ENCODE measurements at places on chromosomes 7 and 10.

- DNase-seq = no peak
Observed at GRCh38 chr10:7403620-7404019, 7.2 kb downstream of the SFMBT2 start.

- DNase-seq = no peak
Observed at GRCh38 chr7:16967300-16967811, 85.6 kb upstream of the AGR3 start.

- DNase-seq = no peak
Observed at GRCh38 chr10:7942316-7942715, 112.2 kb upstream of the GATA3 start.

DNA sequence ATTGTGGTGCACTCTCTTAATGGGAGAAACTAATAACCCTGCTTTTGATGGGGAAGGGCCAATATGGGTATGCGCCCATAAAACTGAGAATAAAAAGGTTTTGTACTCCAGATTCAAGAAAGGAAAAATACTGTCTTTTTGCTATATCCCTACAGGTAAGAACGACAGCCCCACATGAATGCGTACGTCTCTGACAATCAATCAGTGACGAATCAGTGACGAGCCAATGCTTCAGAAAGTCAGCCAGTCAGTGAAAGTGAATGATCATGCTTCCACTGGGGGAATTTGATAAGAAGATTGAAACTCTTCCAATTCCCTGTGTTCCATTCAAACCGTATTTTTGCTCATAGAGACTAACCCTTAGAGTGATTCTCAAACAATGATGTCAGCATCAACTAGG is 26.3 kb downstream of the ARL5B start:
- no peak for DNase-seq

DNA sequence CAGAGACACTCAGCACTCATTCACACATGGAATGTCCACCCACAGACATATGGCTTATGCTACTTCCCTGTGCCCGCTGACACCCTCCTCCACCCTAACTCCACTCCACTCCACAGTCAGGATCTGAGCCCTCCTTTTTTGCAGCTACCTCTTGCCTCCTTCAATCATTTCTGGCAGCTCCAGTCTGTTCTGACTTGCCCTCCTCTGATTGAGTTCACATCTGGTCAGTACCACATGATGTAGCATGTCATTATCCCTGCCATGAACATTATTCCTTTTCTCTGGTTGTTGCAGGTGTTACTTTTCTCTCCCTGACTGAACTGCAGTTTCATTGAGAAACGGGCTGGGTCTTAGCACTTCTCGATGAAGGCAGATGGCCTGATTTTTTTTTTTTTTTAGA is 130.1 kb upstream of the EGR2 start:
- DNase-seq = no peak

GRCh38 chr10:102119417-102120141 is 589 bp downstream of the LDB1 start:
- no peak for DNase-seq

DNA sequence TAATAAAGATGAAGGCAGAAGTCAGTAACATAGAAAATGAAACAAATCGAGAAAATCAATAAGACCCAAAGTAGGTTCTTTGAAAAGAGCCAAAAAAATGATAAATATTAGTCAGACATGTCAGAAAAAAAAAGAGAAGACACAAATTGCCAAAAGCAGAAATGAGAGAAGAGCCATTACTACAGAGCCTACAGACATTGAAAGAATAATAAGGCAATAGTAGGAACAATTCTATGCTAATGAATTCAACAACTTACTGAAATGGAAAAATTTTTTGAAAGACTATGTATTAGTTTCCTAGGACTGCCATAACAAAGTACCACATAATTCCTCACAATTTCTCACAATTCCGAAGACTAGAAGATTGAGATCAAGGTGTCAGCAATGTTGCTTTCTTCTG is 35.5 kb downstream of the OGDHL start:
- DNase-seq = no peak

- no peak for DNase-seq
Observed at GRCh38 chr10:72335394-72336258, 19.1 kb downstream of the DNAJB12 start.

DNA sequence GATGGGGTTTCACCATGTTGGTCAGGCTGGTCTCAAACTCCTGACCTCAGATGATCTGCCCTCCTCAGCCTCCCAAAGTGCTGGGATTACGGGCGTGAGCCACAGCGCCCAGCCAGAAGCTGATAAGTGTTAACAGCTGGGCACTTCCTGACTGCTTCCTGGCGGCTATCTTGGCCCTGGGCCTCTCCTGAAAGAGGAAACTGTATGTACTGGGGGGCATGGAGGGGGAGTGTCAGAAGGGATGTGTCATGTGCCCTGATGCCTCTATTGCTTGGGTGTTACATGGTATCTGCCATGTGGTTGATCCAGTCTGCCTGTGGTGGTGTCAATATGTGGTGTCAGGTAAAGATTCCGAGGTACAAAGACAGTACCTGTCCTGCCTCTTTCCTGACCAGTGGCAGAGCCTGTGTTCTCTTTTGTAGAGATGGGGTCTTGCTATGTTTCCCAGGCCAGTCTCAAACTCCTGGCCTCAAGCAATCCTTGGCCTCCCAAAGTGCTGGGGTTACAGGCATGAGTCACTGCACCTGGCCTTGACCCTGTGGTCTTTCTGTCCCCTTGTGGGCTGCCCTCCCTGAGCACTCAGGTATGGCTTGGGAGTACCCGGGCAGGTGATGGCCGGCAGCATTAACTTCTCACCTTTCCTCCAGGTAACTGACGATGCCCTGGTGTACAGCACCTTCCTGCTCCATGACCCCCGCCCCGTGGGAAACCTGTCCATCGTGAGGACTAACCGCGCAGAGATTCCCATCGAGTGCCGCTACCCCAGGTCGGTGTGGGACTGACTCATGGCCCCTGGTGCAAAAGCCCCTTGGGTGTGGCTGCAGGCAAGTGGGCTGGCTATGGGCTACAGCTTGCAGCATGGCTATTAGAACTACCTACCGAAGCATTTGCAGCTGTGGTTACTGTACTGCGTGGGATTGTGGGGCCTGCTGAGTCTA is 4.4 kb downstream of the ZP3 start:
- DNase-seq = no peak

DNA sequence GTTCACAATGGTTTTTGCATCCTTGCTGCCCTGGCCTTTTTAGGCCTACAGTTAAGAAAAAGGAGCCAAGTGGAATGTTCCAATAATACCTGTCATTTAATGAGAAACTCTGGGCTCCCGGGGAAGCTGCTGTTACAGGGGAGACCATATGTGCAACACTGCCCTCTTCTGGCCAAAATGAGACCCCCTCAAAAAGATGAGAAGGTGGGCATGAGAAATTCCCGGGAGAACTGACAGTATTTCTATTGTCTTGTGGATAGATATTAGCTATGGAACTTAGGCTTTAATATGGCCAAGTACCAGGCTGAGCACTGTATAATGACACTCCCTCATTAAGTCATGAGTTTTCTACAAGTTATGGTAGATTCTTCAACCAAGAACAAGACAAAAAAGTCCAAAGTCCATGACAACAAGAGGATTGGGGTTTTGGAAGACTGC is 99.4 kb downstream of the CCDC3 start:
- no peak for DNase-seq

All from stimulated activated CD8-positive, alpha-beta memory T cell treated with anti-CD3 and anti-CD28 coated beads, Interleukin-2, amount 100 ng/mL, for 1 hour (primary cell).